Activated T-helper 9 cell treated with anti-CD3 and anti-CD28 coated beads, Interleukin-2, amount 50 U/mL, for 16 hours (primary cell): ENCODE measurements at places on chromosomes 6 and 20.

- DNase-seq: no peak
These were observed 30.8 kb upstream of the SH3BGRL2 start for GRCh38 chr6:79600313-79600712.

- no peak for DNase-seq
These were observed 1.1 kb downstream of the RAB32 start for GRCh38 chr6:146544616-146545182.

DNA sequence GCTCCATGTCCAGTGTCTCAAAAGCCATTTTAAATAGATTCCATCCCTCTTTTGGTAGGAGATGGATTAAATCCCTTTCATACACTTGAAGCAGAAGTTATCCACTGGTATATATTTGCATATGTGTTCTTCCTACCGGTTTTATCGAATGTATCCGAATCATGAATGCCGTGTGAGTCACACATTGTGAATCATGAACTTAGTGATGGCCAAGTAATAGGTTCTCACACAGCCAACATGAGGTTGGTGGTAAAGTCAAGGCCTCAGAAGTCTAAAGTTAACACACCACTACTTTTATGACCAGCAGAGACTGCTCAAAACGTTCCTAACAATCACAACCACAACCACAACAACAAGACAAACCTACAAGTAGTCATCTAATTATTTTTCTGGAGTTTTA, 345.5 kb downstream of the THBS2 start:
- DNase-seq: no peak

GRCh38 chr6:1118287-1118647, 193.6 kb upstream of the FOXQ1 start:
- no peak for DNase-seq

DNA sequence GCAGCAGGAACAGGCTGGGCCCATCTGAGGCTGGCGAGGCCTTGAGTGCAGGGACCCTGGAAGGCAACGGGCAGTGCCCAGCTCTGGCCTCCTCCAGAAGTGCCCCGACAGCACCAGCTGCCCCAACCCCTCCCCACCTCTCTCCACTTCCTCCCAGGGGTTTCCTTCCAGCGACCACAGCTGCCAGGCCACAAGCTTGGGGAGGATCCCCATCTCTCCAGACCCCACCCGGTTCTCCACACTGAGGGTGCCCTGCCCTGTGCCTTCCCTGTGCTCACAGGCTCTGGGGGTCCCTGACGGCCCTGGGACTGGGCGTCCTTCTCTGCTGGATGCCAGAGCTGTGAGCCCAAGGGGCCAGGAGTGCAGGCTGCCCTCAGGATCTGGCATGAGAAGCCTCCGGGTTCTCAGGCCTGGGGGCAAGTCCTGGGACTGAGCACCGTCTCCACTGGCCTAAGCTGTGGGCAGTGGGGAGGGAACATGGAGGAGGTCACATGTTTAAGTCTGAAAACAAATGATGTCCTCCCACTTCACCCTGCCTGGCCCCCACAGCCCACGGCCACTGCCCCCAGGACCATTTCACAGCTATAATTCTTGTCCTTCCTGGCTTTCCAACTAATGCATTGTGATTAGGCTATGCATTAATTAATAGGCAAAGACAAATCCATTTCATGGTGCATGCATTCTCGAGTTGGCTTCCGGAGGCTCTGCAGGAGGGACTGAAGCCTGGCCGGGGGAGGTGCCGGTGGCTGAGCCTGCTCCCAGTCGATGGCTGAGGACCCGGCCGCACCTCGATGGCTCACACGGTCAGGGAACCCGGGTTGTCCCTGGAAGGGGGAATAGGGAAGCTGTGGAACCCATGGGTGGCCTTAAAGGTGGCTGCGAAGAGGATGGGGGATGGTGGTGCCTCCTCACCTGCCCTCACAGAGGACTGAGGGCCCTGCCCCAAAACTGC, 24.4 kb downstream of the BHLHE23 start:
- no peak for DNase-seq

DNA sequence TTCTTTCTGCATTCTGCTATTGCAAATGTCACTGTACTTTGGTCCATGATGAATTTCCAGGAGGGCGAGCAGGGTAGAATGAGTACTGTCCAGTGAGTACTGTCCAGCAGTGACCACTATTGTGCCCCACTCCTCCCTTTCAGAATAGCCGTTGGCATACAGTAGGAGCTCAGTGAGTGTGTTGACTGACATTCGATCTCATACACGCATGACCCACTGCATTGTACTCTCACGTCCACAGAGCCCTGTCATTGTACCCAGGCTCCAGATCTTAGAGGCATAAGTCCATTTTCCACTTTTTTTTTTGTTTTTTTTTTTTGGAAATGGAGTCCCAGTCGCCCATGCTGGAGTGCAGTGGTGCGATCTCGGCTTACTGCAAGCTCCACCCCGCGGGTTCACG, 8.2 kb downstream of the DYNLRB1 start:
- no peak for DNase-seq

DNA sequence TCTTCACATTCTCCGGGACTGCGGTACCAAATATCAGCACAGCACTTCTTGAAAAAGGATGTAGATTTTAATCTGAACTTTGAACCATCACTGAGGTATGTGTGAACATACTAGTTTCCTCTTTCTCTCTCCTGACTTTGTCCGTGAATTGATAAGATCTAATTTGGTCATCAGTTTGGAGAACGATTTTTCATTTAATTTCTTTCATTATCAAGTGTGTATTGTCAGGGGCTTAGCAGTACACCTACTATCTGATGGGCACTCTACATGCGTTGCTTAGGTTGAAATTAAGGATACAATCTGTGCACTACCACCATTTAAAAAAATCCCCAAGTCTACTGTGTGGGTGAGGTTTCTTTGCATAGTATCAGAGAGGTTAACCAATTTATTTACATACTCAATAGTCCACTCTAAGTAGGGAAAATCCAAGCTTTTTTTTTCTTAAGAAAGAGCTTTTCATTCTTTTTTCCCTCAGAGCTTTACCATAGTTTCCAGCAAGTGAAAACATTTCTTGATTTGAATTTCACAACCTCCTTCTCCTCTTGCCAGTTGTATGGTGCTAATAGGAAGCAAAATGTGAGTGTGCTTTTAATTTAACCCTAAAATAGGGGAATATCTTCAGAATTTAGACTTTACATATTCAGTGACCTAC, 105.4 kb upstream of the ESR1 start:
- DNase-seq: no peak

- DNase-seq: no peak
These were observed 134.4 kb upstream of the COL21A1 start for GRCh38 chr6:56381801-56382251.
